ENCODE measurements at places on chromosomes 2 and 18. TPM values are rescaled to one million over a fixed set of nuclear protein-coding genes. Genes with fewer than 3 reads are reported as not detected.

DNA sequence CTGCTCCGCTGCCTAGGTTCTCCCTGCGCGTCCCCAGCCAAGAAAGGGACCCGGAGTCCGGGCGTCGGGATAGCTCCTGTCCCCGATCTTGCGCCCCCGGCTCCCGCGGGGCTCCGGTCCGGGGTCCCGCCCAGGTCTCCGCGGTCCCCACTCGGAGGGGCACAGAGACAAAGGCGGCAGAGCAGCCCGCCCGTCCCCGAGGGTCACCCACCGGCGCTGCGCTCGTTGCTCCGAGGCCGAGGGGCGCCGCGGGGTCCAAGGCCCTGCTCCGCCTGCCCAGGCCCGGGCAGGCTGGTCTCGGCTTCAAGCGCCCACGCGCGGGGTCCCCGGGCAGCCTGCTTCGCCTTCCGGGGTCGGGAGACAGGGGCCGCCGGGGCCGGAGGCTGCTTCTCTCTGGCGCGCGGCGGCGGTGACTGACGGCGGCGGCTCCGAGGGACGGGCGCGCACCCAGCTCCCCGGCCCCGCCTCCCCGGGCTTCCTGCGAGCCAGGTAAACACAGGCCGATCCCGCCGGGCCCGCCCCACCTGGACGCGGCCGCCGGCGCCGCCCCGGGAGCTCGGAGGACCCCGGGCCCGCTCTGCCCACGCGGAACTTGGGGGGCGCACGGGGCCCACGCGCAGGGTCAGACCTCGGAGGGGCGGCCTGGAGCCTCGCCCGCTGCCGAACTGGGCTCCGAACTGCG is at the start of gene MBP:
Gene MBP, minus strand, starts transcription at position 415 of the 682 bp plus-strand sequence. CDS start 27,522 bp downstream, outside the sequence.
- no peaks in the 10 kb centered on the region for H3K27me3 ChIP-seq
- peaks cover 64% of the 10 kb centered on the region for H3K4me1 ChIP-seq
- peak; percentile 96 for DNase-seq
- peak within 1 kb of the TSS; percentile 99 for H3K27ac ChIP-seq

GRCh38 chr2:241777686-241778627 is 1.3 kb downstream of the GAL3ST2 start:
- H3K27me3 ChIP-seq = no peaks in the 10 kb centered on the region
- H3K36me3 ChIP-seq = no peaks in the 10 kb centered on the region
- no peak overlapping the region for H3K27ac ChIP-seq
- H3K4me3 ChIP-seq = no peak overlapping the region
- no peaks in the 10 kb centered on the region for H3K4me1 ChIP-seq
- DNase-seq = peak; percentile 74

DNA sequence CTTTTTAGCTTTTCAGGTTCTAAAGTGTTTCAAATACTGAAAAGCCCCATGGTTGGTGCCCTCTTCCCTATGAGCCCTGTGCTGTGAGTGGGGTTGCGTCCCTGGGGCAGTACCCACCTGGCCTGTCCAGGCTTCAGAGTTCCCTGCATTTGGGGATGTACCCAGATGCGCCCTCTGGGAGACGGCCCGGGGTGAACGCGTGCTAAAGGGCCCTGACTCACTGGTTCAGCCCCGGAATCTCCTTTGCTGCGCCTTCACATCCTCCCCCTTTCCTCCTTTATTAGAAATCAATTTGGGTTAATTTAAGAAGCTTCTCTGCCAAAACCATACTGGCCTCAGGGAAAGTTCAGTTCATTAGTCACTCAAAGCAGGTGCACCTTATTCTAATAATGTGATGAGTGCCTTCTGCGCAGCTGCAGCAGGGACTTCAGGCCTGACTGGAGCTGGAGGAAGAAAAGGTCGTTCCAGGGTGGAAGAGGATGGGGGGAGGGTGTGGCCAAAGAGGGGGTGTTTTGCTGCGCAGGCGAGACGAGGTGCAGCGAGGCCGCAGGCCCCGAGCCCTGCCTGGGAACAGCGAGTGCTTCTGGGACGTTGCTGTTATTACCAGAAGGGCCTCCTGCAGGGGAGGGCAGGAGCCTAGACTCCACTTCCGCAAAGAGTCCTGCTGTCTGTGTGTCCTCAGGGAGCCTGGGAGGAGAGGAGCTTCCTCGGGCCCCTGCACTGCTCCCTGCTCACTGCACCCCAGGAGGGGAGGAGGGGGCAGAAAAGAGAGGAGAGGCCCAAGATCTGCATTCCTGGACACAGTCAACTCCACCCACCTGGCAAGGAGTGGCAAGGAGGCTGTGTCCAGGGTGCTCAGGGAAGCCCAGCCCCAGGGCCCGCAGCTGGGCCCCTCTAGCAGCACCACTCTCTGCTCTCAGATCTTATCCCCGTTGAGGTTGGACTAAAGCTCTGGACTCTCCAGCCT is 223.2 kb upstream of the PXDN start:
- H3K4me1 ChIP-seq = no peaks in the 10 kb centered on the region
- no peak overlapping the region for H3K27ac ChIP-seq
- H3K36me3 ChIP-seq = no peaks in the 10 kb centered on the region
- no peak overlapping the region for H3K4me3 ChIP-seq

The KLHL30 gene
- not detected for total RNA-seq

GRCh38 chr2:30380824-30381223 is 66.2 kb upstream of the LCLAT1 start:
- no peak overlapping the region for H3K27ac ChIP-seq
- no peaks in the 10 kb centered on the region for H3K27me3 ChIP-seq
- no peak for DNase-seq
- H3K4me3 ChIP-seq = no peak overlapping the region
- H3K36me3 ChIP-seq = no peaks in the 10 kb centered on the region

- H3K4me1 ChIP-seq = peaks cover 19% of the 10 kb centered on the region
- H3K36me3 ChIP-seq = no peaks in the 10 kb centered on the region
- peak overlapping the region; percentile 59 for H3K27ac ChIP-seq
- DNase-seq = peak; percentile 83
- no peak overlapping the region for H3K4me3 ChIP-seq
These were observed 114.4 kb upstream of the COPS8 start for GRCh38 chr2:236971131-236971821.

GRCh38 chr2:236935083-236935482 is 150.6 kb upstream of the COPS8 start:
- no peaks in the 10 kb centered on the region for H3K36me3 ChIP-seq
- peaks cover 8% of the 10 kb centered on the region for H3K4me1 ChIP-seq
- H3K27me3 ChIP-seq = no peaks in the 10 kb centered on the region
- no peak overlapping the region for H3K27ac ChIP-seq

DNA sequence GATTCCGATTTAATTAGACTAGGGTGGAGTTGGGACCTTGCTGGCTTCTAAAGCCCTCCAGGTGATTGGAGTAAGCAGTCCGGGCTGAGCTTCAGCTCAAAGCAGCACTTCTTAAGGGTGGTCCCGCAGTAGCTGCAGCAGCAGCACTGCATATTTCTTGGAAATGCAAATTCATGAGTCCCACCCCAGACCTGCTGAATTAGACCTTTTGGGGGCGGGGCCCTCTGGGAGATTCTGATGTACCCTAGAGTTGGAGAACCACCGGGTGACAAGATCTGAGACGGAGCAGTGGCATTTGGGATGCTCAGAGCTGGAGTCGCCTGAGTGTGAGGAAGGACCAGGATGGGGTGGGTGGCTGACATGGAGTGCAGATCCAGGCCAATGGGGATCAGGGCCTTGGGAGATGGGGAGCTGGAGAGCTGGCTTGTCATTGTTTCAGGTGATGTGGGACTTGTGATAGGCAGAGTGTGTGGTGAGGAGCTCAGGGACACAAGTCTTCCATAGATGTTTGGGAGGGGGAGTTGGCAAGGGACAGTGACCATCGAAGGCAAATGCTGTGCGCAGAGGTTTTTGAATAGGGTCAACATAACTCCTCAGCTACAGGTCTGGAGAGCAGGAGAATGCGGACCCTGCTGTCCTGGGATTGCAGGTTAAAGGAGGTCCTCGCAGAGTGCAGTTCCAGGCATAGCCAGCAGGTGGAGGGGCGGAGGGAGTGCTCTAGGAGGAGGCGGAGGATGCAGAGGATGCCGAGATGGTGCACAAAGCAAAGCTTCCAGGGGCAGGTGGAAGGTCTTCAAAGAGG is 130.9 kb upstream of the RAB12 start:
- no peaks in the 10 kb centered on the region for H3K27me3 ChIP-seq
- no peak overlapping the region for H3K27ac ChIP-seq
- no peaks in the 10 kb centered on the region for H3K36me3 ChIP-seq
- no peaks in the 10 kb centered on the region for H3K4me1 ChIP-seq
- H3K4me3 ChIP-seq = no peak overlapping the region

- H3K36me3 ChIP-seq = no peaks in the 10 kb centered on the region
- DNase-seq = no peak
- no peaks in the 10 kb centered on the region for H3K27me3 ChIP-seq
- H3K4me1 ChIP-seq = peaks cover 11% of the 10 kb centered on the region
These were observed 14.9 kb downstream of the KIAA1328 start for GRCh38 chr18:36843784-36844183.

DNA sequence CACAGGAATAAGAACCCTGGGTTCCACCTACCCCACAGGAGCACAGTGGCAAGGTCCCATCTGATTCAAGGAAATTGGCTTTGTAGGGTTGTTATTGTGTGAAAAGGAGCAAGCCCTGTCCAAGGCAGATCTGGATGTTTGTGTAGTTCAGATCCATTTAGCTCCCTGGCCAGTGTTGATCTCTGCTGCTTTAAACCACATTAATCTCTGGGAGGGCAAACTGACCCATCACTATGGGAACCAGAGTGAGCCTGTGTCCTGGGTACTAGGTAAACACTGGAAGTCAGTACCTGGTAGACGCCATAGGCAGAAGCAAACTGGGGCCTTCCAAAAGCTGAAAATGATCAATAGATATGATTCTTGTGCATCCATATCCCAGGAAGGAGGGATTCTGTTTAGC is 271.5 kb upstream of the EPAS1 start:
- H3K4me1 ChIP-seq = peaks cover 8% of the 10 kb centered on the region
- H3K4me3 ChIP-seq = no peak overlapping the region
- DNase-seq = no peak
- no peak overlapping the region for H3K27ac ChIP-seq

DNA sequence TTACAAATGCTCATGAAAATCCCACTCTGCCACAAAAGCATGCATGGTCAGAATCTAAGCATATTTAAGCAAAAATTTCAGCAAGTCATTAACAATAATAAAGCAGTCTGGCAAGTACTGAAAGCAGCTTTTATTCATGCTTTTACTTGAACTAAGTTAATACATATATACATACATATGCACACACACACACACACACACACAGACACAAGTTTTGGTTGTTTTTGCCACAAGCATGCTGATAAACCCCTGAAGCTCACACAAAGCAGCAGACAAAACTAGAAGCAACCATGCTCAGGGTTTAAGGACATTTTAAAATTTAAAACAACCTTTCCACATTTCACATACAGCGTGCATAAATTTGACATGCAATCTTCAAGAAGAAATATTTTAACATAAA is 819.1 kb upstream of the FSHR start:
- no peak overlapping the region for H3K4me3 ChIP-seq
- H3K27me3 ChIP-seq = no peaks in the 10 kb centered on the region
- no peaks in the 10 kb centered on the region for H3K36me3 ChIP-seq
- H3K27ac ChIP-seq = no peak overlapping the region
- H3K4me1 ChIP-seq = no peaks in the 10 kb centered on the region

DNA sequence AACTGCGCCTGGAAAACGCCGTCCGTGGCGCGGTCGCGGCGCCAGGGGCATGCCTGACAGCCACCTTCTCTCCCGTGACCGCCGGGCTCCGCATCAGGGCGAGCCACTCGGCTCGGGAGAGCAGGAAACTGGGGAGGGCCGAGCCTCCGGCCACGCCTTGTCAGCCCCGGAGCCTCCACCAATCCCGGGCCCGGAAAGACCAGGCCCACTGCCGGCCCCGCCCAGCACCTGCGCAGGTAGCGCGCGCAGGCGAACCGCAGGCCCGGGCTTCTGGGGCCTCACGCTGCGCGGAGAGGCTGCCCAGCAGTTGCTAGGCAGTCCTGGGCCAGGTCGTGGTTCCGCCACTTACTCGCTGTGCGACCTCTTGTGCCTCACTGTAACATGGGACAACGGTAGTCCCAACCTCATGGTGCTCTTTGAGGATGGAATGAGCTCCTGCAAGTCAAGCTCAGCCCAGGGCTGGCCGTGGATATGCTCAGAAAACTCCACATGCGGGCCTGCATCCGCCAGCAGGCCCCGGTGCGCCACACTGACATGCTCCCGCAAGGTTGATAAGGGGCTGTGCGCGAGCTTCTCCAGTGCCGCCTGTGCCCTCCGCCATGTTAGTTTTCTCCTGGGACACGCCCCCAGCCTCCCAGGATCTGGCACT is 97.1 kb downstream of the INHBB start:
- H3K27ac ChIP-seq = peak overlapping the region; percentile 41
- H3K36me3 ChIP-seq = no peaks in the 10 kb centered on the region
- H3K4me1 ChIP-seq = peaks cover 14% of the 10 kb centered on the region

DNA sequence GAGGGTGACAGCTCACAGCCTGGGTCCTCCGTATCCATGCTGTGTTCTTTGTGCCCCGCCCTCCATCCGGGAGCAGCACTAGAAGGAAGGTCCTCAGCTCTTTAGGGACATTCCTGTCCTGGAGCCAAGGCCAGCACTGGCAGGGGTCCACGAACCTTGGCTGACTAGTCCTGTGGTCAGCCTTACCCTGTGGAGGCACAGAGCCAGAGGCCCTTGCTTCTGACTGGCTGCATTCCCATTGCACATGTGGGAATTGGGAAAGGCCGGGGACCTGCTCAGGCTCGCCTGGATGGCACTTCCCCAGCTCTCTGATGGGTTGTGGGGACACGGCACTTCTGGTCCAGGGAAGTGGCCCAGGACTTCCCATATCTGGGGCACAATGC is 24.9 kb upstream of the RHOB start:
- peak overlapping the region; percentile 74 for H3K27ac ChIP-seq
- H3K4me3 ChIP-seq = no peak overlapping the region
- no peaks in the 10 kb centered on the region for H3K27me3 ChIP-seq
- H3K36me3 ChIP-seq = no peaks in the 10 kb centered on the region

DNA sequence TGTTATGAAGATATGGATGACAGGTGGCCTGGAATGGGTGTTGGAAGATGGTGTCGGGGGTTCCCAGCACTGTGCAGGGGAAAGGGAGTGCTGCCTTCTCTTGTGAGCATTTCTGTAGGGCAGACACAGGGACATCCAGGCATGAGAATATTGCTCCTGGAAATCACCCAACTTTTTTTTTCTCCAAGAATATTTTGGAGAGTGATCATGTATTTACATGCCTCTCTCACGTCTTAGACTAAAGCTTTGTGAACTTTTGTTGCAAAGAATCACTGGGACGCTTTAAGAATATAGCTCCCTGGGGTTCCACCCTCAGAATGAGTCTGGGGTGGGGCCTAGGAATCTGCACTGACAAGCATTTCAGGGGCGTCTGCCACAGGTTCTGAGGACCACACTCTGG is 68.7 kb downstream of the VWA3B start:
- no peak overlapping the region for H3K27ac ChIP-seq
- no peaks in the 10 kb centered on the region for H3K4me1 ChIP-seq
- H3K4me3 ChIP-seq = no peak overlapping the region

- no peaks in the 10 kb centered on the region for H3K36me3 ChIP-seq
- H3K4me3 ChIP-seq = no peak overlapping the region
- H3K27ac ChIP-seq = peak overlapping the region; percentile 71
- peaks cover 8% of the 10 kb centered on the region for H3K4me1 ChIP-seq
These were observed 206.9 kb downstream of the ARL4C start for GRCh38 chr2:234289834-234290590.

GRCh38 chr2:16671760-16672159 is 6.1 kb upstream of the CYRIA start:
- DNase-seq = no peak
- H3K27me3 ChIP-seq = no peaks in the 10 kb centered on the region
- H3K4me1 ChIP-seq = no peaks in the 10 kb centered on the region
- H3K4me3 ChIP-seq = no peak overlapping the region
- H3K36me3 ChIP-seq = no peaks in the 10 kb centered on the region

The NCKAP5 gene
- 47.1 TPM for total RNA-seq

GRCh38 chr2:57542081-57542480 is 504.5 kb upstream of the VRK2 start:
- no peaks in the 10 kb centered on the region for H3K27me3 ChIP-seq
- H3K4me1 ChIP-seq = no peaks in the 10 kb centered on the region
- DNase-seq = no peak
- no peak overlapping the region for H3K27ac ChIP-seq
- no peaks in the 10 kb centered on the region for H3K36me3 ChIP-seq

Measured in upper lobe of left lung (tissue), 6 donors.